ENCODE measurements at places on chromosomes 13 and 19. TPM values are rescaled to one million over a fixed set of nuclear protein-coding genes. Genes with fewer than 3 reads are reported as not detected.

DNA sequence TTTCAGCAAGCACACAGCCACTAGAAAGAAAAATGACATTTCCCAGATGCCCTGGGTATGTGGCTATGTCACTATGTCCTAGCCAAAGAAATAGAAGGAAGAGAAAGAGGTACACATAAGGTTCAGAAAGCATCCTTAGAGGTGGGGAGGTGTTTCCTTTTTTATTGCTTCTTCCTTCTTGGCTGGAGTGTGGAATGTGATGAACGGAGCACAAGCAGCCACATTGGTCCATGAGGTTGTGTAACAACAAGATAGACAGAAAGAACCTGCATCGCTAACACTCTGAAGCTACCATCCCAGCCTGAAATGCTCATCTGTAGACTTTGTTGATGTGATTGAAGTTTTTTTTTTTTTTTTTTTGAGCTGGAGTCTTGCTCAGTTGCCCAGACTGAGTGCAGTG, 6.7 kb downstream of the SLC25A23 start:
- no peak for DNase-seq

- no peak for DNase-seq
These were observed 503.1 kb downstream of the FOXO1 start for GRCh38 chr13:40163066-40164000.

The CYP2S1 gene
- total RNA-seq = 1.4 TPM

DNA sequence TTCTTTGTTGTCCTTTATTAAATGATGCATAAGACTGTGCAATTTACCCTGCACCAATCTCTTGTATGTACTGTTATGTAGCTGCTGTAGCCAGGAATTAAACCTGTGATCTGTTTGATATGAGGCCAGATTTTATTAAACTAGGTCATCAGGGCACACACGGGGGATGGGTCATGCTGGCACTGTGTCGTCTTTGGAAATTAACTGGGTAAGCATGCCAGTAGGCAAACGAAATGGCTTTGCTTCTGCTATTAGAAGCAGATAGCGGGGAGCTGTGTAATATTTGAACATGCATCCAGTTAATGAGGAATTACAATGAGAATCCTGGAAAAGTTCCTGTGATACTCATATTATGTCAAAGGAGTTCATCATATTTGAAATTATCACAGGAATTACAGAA, 23.5 kb downstream of the MTUS2 start:
- DNase-seq = no peak

DNA sequence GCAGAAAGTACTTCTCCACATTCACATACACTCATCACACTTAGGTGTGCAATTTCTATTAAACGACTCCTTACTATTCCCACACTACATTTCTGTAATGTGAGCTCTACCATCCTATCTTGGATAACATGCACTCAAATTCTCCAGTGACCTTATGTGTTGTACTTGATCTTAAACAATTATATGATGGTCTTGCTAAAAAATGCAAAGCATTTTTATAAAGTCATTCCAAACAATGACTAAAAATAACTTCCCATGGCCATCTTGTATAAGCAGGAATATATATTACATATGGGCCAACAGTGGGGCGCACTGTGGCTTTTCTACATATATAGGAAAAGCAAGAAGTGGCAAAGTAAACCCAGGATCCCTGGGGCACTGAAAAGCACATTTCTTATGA, 155.5 kb downstream of the FLT1 start:
- peak; percentile 43 for DNase-seq

DNA sequence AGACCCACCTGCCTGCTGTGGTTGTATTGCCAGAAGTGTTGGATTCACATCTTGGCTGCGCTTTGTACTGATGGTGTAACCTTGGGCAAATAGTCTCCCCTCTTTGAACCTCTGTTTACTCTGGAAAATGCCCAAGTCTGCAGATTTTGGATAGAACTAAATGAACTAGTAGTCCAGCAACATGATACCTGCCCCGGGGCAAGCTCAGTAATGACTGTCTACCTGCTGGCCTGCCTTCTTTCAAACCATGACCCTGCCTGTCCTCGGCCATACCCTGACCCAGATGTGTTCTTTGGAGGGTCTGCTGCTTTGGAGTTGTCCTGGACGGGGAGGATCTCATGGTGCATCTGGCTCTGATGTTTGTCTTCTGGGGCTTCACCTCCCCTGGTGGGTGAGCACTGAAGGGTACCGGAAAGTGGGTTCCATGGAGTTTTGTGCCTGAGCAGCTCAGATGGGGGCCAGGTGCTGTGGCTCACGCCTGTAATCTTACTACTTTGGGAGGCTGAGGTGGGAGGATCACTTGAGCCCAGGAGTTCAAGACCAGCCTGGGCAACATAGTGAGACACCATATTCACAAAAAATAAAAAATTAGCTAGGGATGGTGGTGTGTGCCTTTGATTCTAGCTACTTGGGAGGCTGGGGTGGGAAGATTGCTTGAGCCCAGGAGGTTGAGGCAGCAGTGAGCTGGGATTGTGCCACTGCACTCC, 59.5 kb downstream of the TNFRSF19 start:
- DNase-seq = no peak

DNA sequence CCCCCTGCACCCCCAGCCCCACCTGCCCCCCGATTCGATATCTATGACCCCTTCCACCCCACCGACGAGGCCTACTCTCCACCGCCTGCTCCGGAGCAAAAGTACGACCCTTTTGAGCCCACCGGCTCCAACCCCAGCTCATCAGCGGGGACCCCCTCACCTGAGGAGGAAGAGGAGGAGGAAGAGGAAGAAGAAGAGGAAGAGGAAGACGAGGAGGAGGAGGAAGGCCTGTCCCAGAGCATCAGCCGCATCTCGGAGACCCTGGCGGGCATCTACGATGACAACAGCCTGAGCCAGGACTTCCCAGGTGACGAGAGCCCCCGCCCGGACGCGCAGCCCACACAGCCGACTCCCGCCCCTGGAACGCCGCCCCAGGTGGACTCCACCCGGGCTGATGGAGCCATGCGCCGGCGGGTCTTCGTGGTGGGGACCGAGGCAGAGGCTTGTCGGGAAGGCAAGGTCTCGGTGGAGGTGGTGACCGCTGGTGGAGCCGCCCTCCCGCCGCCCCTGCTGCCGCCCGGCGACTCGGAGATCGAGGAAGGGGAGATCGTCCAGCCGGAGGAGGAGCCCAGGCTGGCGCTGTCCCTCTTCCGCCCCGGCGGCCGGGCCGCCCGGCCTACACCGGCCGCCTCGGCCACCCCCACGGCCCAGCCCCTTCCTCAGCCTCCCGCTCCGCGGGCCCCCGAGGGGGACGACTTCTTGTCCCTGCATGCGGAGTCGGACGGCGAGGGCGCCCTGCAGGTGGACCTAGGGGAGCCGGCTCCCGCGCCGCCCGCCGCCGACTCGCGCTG, 9.2 kb downstream of the SCAF1 start:
- no peak for DNase-seq

DNA sequence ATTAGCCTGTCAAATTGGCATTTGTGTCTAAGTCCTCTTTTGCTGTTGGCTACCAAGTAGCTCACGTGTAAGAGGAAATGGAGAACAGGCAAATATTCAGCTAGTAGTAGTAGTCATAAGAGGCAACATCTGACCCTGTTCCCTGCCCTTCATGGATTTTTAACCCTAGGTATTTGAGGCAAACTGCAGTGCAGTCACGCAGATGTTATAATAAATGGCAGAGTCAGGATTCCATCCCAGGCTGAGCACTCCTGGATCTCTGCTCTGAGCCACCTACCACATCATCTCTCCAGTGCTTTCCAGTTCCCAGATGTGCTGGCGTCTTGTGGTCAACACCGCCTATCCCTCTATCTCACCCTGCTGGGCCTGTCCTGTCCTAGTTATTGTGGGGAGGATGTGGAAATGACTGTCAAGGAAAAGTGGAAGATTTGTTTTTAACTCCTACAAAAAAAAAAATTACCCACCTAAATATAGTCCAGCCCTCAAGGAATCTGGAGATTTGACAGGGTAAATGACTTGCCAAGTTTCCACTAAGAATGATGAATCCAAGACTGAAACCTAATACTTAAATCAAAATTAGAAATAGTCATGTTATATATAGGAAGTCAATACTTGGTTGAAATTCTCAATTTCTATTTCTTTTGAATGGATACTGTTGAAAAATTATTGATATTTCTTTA, 322.9 kb downstream of the GPC6 start:
- DNase-seq = no peak

GRCh38 chr13:21905486-21905885, 234.6 kb downstream of the FGF9 start:
- no peak for DNase-seq

DNA sequence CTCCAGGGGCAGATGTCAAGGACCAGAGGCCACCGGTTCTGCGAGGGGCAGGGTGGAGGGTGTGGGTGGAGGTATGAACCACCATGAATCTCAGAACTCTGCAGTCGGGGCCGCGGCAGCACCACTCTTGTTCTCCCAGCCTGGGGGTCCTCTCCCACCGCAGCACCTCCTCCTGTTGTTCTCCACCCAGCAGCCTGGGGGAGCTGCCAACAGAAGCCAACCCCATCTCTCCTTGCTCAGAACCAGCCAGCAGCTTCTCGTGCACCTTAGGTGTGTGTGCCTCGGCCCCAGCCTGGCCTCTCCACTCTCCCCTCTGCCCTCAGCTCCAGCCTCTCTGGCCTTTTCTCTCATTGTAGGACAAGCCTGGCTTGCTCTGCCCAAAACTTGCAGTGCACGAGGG, 31.9 kb upstream of the CCNE1 start:
- no peak for DNase-seq

GRCh38 chr13:24159357-24159756, 1.2 kb upstream of the SPATA13 start:
- DNase-seq = no peak

GRCh38 chr19:45693106-45693788, 781 bp downstream of the QPCTL start:
- peak; percentile 32 for DNase-seq

DNA sequence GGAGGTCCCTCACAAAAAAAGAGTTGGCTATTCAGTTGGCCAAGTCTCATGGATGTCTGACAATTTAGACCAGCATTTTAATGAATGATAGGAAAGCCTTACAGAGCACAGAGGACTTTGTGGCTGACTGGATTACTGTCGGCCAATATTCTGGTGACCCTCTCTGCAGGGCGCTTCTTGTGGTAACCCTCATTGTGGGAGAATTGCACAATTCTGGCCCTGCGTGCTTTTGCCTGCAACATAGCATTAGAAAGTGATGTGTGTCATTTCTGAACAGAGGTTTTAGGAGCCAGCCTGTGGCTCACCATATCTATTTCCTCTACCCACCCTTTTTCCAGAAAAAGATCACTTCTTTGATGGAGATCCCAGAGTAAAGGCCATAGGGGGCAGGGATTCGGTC, 71.4 kb downstream of the EFNB2 start:
- DNase-seq = peak; percentile 55

- DNase-seq = no peak
These were observed 14.8 kb downstream of the FUT6 start for GRCh38 chr19:5824751-5825150.

The SLC10A2 gene
- total RNA-seq = not detected

DNA sequence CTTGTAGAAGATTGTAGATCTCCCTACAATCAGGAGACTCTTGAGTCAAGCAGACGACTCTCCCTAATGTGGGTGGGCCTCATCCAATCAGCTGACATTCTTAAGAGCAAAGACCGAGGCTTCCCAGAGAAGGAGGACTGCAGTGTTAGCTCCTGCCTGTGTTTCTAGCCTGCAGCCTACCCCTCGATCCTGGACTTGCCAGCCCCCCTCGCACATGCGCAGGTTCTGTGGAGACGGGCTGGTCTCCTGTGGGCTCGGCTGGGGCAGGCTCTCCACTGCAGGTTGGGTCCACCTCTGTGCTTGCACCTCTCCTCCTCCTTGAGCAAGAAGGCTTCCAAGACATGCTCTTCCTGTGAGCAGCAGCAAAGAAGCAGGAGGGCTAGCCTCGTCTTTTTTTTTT, 185.2 kb upstream of the SOX1 start:
- no peak for DNase-seq

DNA sequence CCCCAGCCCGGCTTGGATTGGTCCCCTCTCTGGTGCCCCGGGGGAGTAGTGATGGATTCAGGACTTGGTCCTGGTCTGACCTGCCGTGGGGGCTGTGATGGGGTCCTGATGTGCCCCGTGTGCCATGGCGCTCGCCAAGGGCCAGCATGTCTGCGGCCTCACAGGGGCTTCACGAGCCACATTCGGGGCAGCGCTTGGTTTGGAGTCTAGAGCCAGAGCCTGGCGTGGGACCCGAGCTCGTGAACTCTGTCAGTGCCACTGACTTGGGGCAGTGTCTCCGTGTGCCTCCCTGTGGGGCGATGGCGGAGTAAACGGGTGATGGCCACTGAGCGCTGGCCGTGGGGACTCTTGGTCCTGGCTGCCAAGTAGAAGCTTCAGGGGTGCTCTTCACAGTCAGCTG, 17.1 kb downstream of the KDM4B start:
- DNase-seq = no peak

DNA sequence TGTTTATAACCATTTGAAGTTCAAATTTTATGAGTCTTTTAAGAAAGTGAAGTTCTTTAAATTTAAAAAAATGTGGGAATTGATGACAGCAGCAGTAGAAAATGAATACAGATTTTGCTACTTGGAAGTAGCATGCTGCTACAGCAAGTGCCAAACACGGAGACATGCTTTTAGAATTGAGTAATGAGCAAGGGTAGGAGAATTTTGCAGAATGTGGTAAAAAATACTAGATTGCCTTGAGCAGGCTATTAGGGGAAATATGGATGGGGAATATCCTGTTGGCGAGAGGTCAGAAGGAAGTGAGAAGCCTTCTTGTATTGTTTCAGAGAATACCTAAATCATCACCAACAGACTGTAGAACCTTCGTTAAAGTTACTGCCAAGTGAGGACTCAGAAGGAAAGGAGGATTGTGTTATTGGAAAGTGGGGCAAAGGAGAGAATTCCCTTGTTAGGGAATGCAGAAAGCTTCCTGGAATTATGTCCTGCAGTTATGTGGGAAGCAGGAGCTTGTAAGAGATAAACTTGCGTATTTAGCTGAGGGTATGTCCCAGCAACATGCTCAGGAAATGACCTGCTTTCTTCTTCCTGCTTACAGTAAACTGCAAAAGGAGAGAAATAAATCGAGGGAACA, 32.4 kb upstream of the OXGR1 start:
- DNase-seq = no peak

The TYROBP gene
- total RNA-seq = not detected

- DNase-seq = peak; percentile 19
These were observed 374.0 kb downstream of the IRS2 start for GRCh38 chr13:109412283-109412901.

- peak; percentile 29 for DNase-seq
These were observed 583.7 kb upstream of the SPRY2 start for GRCh38 chr13:80924596-80924995.

The SIGLEC7 gene
- not detected for total RNA-seq

DNA sequence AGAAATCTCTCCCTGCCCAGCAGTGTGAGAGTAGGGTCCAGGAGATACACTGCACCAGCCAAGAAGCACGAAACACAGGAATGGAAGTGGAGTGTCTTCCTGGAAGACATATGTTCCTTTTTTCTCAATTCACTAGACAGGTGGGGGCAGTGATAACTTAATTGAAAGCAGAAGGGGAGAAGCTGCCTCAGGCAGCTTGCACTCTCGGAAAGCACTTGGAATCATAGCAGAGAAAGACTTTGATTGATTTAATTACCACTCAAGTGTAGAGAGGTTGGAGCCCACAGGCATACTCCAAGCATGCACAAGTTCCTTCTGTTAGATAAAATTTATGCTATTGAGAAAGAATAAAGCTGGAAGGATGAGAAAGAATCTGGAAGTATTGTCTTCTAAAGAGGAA, 249.4 kb downstream of the SLITRK6 start:
- no peak for DNase-seq

GRCh38 chr19:17721821-17722220, 2.5 kb downstream of the MAP1S start:
- DNase-seq = peak; percentile 64

- DNase-seq = no peak
These were observed 78.9 kb downstream of the TEX26 start for GRCh38 chr13:31011193-31011860.

GRCh38 chr19:798415-799075, 1.3 kb downstream of the PTBP1 start:
- DNase-seq = no peak

Measured in A172 (cell line).